ENCODE measurements at places on chromosomes 3 and 15. TPM values are rescaled to one million over a fixed set of nuclear protein-coding genes. Genes with fewer than 3 reads are reported as not detected.

The SEMA6D gene
- 10.5 TPM for total RNA-seq

The PLAAT1 gene
- not detected for total RNA-seq

The SMCO1 gene
- not detected for total RNA-seq

The CPNE9 gene
- not detected for total RNA-seq

The STRC gene
- 0.32 TPM for total RNA-seq

The GABRG3 gene
- not detected for total RNA-seq

The DNASE1L3 gene
- total RNA-seq, result 0.43 TPM

The MYZAP gene
- 0.65 TPM for total RNA-seq

The SLCO3A1 gene
- total RNA-seq, result 10.7 TPM
